Thymus (tissue), 14 donors: ENCODE measurements at places on chromosomes 16 and 17. TPM values are rescaled to one million over a fixed set of nuclear protein-coding genes. Genes with fewer than 3 reads are reported as not detected.

- DNase-seq: no peak
- H3K27me3 ChIP-seq: no peaks in the 10 kb centered on the region
- H3K27ac ChIP-seq: peak overlapping the region; percentile 94
- peaks cover 30% of the 10 kb centered on the region for H3K4me1 ChIP-seq
- H3K4me3 ChIP-seq: peak overlapping the region; percentile 97
These were observed 1.5 kb downstream of the LIMD2 start for GRCh38 chr17:63698381-63698885.

The CX3CL1 gene
- total RNA-seq: 1.4 TPM

GRCh38 chr17:59516451-59516850, 49.0 kb upstream of the DHX40 start:
- no peak overlapping the region for H3K4me3 ChIP-seq
- no peak overlapping the region for H3K27ac ChIP-seq
- H3K36me3 ChIP-seq: no peaks in the 10 kb centered on the region
- no peaks in the 10 kb centered on the region for H3K4me1 ChIP-seq

GRCh38 chr17:82297280-82297713, 20.1 kb downstream of the CD7 start:
- H3K27ac ChIP-seq: peak overlapping the region; percentile 97
- DNase-seq: no peak
- peaks cover 80% of the 10 kb centered on the region for H3K4me1 ChIP-seq
- H3K4me3 ChIP-seq: peak overlapping the region; percentile 53

The TP53TG3F gene
- not detected for total RNA-seq

DNA sequence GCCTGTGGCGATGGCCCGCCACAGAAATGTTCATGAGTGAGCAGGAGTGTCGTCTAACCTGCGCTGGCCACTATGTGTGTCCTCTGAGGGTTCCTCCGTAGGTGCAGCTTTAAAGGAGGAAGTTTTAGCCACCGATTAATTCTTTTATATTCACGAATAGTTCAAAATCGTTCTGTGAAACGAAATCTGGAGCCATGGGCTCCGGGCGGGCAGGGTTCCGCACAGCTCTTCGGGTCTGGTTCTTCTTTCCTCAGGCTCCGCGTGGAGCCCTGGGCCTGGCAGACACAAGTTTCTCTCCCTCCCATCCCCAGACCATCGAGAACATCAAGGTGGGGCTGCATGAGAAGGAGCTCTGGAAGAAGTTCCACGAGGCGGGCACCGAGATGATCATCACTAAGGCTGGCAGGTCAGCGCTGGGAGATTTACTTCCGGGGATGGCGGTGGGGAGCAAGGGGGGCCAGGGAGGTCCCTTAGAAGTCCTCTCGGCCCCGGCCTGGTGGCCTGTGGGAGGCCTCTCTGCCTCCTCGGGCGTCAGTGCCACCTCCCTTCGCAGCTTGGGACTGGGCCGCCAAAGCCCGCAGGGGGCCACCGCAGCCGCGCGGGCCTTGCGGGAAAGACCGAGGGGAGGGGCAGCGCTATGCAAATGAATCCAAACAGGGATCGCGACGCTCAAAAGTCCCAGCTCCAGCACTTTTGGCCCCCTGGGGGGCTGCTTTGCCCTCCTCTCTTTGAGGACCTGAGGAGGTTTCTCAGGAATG, 5.2 kb downstream of the TBX4 start:
- peaks cover 4% of the 10 kb centered on the region for H3K4me1 ChIP-seq
- no peak overlapping the region for H3K4me3 ChIP-seq
- no peaks in the 10 kb centered on the region for H3K36me3 ChIP-seq
- DNase-seq: no peak
- peaks cover 99% of the 10 kb centered on the region for H3K27me3 ChIP-seq
- H3K27ac ChIP-seq: no peak overlapping the region

DNA sequence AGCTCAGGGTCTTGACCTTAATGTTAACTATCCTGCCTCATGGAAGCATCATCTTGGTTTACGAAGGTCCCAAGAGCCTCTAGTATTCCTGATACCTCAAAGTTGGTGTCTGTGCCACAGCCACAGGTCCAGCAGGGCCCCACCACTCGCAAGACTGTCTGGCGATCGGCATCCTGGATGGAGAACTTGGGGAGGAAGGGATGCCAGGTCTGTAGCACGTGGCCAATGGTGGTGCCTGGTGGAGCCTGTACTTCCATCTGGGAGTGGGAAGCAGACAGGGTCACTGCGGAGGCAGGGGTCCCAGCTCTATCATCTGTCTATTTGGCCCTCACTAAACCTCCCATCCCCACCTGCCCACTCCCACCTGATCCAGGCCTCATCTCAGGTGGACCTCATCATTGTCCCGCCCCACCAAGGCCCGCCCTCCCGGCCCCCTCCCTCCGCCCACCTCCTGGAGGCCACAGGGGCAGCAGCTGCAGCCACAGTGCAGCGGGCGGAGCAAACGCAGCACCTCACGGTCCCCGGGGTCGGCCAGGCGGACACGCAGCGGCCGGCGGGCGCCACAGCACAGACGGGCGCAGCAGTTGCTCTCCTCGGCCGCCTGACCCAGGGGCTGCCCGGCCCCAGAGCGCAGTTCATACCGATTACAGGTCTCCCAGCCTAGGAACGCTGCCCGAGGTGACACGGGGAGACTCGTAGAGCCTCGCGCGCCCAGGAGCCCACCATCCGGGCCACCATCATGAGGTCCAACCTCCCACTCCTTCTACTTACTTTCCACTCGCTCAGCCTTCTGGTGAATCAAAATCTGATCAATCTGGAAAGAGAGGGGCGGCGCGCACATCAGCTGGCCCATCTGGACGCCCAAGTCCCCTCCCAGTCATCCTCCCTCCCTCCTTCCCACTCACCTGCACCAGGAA, 1.4 kb downstream of the PLSCR3 start:
- peaks cover 9% of the 10 kb centered on the region for H3K4me1 ChIP-seq
- peaks cover 3% of the 10 kb centered on the region for H3K36me3 ChIP-seq
- H3K4me3 ChIP-seq: peak overlapping the region; percentile 74
- no peak overlapping the region for H3K27ac ChIP-seq

DNA sequence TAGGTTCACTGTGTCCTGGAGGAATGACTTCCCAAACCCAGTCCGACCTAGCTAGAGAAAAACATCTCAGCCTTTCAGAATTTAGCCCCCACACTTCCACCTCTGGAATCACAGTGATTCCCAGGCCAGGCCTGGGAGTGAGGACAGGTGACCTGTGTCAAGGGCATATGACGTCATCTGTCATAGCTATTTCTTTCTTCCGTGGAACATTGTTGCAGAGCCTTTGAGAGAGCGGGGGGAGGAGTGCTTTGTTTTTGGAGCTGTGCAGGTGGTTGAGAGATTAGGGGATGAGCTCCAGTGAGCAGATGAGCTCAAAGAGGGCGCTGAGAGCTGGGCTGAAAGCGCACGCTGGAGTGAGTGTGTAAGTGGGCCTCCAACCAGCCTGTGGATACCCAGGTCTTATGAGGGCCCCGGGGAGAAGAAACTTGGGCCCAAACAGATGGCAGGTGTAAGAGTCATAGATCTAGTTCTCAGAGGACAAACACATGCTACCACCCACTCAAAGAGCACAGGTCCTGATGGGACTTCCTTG, 344.8 kb downstream of the SNX29 start:
- H3K27ac ChIP-seq: no peak overlapping the region
- no peak for DNase-seq
- peaks cover 19% of the 10 kb centered on the region for H3K4me1 ChIP-seq
- H3K36me3 ChIP-seq: no peaks in the 10 kb centered on the region
- H3K27me3 ChIP-seq: no peaks in the 10 kb centered on the region
- H3K4me3 ChIP-seq: no peak overlapping the region

The DBF4B gene
- 3.5 TPM for total RNA-seq

The CDK3 gene
- 3.2 TPM for total RNA-seq

GRCh38 chr16:11168386-11169051, 87.5 kb downstream of the SOCS1 start:
- peaks cover 14% of the 10 kb centered on the region for H3K4me1 ChIP-seq
- peaks cover 28% of the 10 kb centered on the region for H3K36me3 ChIP-seq
- no peak for DNase-seq
- no peaks in the 10 kb centered on the region for H3K27me3 ChIP-seq
- no peak overlapping the region for H3K27ac ChIP-seq
- no peak overlapping the region for H3K4me3 ChIP-seq

GRCh38 chr16:47774661-47775060, 313.5 kb downstream of the PHKB start:
- H3K4me3 ChIP-seq: no peak overlapping the region
- H3K4me1 ChIP-seq: no peaks in the 10 kb centered on the region
- no peak overlapping the region for H3K27ac ChIP-seq

DNA sequence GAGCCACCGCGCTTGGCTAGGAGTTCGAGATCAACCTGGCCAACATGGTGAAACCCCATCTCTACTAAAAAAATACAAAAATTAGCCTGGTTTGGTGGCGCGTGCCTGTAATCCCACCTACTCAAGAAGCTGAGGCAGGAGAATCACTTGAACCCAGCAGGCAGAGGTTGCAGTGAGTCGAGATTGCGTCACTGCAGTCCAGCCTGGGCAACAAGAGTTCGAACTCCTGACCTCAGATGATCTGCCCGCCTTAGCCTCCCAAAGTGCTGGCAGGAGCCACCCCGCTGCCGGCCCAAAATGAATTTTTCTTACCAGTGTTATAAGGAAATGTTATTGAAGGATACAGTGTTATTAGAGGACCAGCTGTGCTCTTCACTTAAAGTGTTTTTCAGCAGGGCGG, 2.3 kb downstream of the NUP85 start:
- H3K36me3 ChIP-seq: peaks cover 18% of the 10 kb centered on the region
- H3K27me3 ChIP-seq: no peaks in the 10 kb centered on the region
- peaks cover 12% of the 10 kb centered on the region for H3K4me1 ChIP-seq
- no peak overlapping the region for H3K27ac ChIP-seq
- H3K4me3 ChIP-seq: no peak overlapping the region
- no peak for DNase-seq

The IL17C gene
- 0.05 TPM for total RNA-seq

The TBC1D3I gene
- total RNA-seq: not detected

DNA sequence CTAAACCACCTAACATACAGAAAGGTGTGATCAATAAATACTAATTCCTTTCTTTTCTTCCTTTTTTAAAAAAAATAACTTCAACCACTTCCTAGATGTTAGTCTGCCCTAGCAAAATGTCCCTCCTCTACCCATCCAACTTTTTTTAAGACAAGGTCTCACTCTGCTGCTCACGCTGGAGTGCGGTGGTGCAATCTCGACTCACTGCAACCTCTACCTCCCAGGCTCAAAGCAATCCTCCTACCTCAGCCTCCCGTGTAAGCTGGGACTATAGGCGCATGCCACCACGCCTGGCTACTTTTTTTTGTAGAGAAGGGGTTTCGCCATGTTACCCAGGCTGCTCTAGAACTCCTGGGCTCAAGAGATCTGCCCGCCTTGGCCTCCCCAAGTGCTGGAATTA, 33.1 kb downstream of the KANSL1 start:
- DNase-seq: no peak
- peaks cover 12% of the 10 kb centered on the region for H3K36me3 ChIP-seq
- H3K4me3 ChIP-seq: no peak overlapping the region
- no peak overlapping the region for H3K27ac ChIP-seq
- H3K4me1 ChIP-seq: peaks cover 8% of the 10 kb centered on the region
- no peaks in the 10 kb centered on the region for H3K27me3 ChIP-seq

The GPR179 gene
- total RNA-seq: 0.05 TPM

The FBXW10 gene
- 0.09 TPM for total RNA-seq

The CCL23 gene
- 0.61 TPM for total RNA-seq

The SLC25A11 gene
- 46.7 TPM for total RNA-seq

- peaks cover 8% of the 10 kb centered on the region for H3K27me3 ChIP-seq
- no peak overlapping the region for H3K4me3 ChIP-seq
- H3K4me1 ChIP-seq: peaks cover 16% of the 10 kb centered on the region
- no peaks in the 10 kb centered on the region for H3K36me3 ChIP-seq
These were observed 26.1 kb downstream of the RAP1GAP2 start for GRCh38 chr17:2822358-2822757.

The ADORA2B gene
- total RNA-seq: 1.2 TPM

- no peak overlapping the region for H3K4me3 ChIP-seq
- H3K36me3 ChIP-seq: no peaks in the 10 kb centered on the region
- DNase-seq: no peak
- no peaks in the 10 kb centered on the region for H3K27me3 ChIP-seq
- H3K27ac ChIP-seq: peak overlapping the region; percentile 42
- no peaks in the 10 kb centered on the region for H3K4me1 ChIP-seq
These were observed 25.6 kb upstream of the BHLHA9 start for GRCh38 chr17:1244606-1245012.

GRCh38 chr17:75847614-75848522, 3.7 kb upstream of the UNC13D start:
- no peak overlapping the region for H3K4me3 ChIP-seq
- no peaks in the 10 kb centered on the region for H3K27me3 ChIP-seq
- H3K27ac ChIP-seq: peak overlapping the region; percentile 37

DNA sequence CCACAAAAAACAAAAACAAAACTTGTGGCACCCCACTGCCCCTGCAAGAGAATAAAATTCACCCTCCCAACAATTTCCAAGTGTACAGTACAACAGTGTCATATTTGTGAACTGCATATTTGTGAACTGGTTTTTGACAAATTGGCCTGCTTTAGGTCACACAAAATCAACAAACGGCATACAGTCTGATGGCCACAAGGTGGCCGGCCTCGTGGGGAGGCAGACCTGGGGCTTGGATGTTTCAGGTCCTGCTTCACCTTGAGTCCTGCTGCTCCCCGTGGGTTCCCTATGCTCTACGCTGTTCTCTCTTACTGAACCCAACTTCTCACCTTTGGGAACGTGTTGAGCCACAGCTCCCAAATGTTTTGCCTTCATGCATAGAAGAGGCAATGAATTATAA, 102.2 kb downstream of the CDK5R1 start:
- H3K4me3 ChIP-seq: no peak overlapping the region
- DNase-seq: no peak
- no peaks in the 10 kb centered on the region for H3K27me3 ChIP-seq
- H3K27ac ChIP-seq: no peak overlapping the region
- H3K36me3 ChIP-seq: no peaks in the 10 kb centered on the region
- H3K4me1 ChIP-seq: peaks cover 7% of the 10 kb centered on the region

DNA sequence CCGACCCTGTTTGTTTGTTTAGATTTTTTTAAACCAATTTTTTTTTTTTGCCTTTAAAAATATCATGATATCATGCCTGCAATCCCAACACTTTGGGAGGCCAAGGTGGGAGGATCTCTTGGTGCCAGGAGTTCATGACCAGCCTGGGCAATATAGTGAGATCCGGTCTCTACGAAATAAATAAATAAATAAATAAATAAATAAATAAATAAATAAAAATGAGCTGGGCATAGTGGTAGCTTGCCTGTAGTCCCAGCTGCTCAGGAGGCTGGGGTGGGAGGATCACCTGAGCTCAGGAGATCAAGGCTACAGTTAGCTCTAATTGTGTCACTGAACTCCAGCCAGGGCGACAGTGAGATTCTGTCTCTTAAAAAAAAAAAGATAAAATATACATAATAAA, 8.1 kb upstream of the IGF2BP1 start:
- H3K27ac ChIP-seq: no peak overlapping the region
- peaks cover 64% of the 10 kb centered on the region for H3K27me3 ChIP-seq
- no peaks in the 10 kb centered on the region for H3K4me1 ChIP-seq
- H3K4me3 ChIP-seq: no peak overlapping the region

GRCh38 chr16:54843424-54843750, 87.3 kb upstream of the IRX5 start:
- no peak overlapping the region for H3K4me3 ChIP-seq
- no peaks in the 10 kb centered on the region for H3K36me3 ChIP-seq
- H3K4me1 ChIP-seq: no peaks in the 10 kb centered on the region
- H3K27ac ChIP-seq: no peak overlapping the region
- no peak for DNase-seq
- H3K27me3 ChIP-seq: no peaks in the 10 kb centered on the region
